Hindlimb muscle (tissue), 1 donor: ENCODE measurements at places on chromosomes 2 and 18. TPM values are rescaled to one million over a fixed set of nuclear protein-coding genes. Genes with fewer than 3 reads are reported as not detected.

The DLX1 gene
- polyA plus RNA-seq = not detected

- DNase-seq = no peak
Measured at GRCh38 chr18:13453714-13454113, 235.2 kb downstream of the LDLRAD4 start.

GRCh38 chr2:190582019-190582418, 47.5 kb upstream of the NEMP2 start:
- DNase-seq = no peak

DNA sequence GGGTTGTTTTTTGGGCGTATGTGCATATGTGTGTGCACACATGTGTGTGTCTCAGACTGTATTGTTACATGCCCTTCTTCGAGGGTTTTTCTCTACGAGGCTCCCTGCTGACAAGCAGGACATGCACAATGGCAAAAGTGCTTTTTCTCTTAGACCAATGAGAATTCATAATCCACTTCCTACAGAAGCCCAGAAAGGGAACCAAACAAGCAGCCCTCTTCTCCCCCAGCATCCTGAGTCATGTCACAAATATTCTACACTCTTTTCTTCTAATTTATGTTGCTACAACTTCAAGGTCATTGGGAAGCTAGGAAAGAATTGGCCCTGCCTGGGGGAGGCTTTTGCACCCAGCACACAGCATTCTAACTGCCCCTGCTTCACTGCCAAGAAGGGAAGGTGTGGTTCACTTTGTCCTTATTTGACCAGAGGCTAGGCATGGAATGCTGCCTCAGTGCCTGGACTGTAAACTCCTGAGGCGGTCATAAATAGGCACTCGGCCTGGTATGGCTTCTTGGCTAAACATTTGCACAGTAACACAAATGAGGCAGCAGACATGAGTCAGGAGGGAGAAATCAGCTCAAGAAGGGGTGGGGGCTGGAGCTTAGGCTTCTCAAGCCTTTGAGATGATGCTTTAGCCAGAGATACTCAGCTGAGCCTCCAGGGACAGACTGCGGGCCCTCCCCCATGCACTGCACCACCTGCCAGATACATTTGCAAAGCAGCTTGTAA, 92.7 kb upstream of the KLF7 start:
- DNase-seq = no peak
